ENCODE measurements at places on chromosomes 2 and 18.

DNA sequence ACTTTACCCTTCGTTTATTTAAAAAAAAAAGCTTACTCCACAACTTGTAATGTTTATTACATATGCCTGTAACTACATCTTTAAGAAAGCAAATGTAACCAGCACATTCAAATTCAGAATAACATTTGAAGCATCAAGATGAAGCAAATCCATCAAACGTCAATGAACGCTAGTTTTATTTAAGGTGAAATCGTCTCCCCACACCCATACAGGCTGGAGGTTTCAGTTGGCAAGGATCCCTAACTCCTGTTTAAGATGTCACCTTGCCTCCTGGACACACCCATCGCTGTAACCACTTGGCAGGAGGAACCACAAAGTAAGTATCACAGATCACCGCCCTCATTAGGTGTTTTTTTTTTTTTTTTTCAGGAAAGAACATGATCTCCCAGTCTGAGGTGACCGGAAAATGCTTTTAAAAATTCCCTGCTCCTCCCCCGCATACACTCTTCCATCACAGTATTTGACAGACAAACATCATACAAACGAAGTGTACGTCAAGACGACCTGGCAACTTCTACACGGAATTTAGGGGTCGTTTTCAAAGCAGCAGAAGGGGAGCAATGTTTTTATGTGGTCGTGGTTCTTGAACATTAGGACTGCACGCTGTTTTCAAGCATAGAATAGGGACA lies 19.7 kb upstream of the STPG4 start:
- H3K27me3 ChIP-seq: no peaks in the 10 kb centered on the region
- peaks cover 7% of the 10 kb centered on the region for H3K4me1 ChIP-seq
- H3K4me3 ChIP-seq: peak overlapping the region; percentile 96
- H3K27ac ChIP-seq: peak overlapping the region; percentile 97

DNA sequence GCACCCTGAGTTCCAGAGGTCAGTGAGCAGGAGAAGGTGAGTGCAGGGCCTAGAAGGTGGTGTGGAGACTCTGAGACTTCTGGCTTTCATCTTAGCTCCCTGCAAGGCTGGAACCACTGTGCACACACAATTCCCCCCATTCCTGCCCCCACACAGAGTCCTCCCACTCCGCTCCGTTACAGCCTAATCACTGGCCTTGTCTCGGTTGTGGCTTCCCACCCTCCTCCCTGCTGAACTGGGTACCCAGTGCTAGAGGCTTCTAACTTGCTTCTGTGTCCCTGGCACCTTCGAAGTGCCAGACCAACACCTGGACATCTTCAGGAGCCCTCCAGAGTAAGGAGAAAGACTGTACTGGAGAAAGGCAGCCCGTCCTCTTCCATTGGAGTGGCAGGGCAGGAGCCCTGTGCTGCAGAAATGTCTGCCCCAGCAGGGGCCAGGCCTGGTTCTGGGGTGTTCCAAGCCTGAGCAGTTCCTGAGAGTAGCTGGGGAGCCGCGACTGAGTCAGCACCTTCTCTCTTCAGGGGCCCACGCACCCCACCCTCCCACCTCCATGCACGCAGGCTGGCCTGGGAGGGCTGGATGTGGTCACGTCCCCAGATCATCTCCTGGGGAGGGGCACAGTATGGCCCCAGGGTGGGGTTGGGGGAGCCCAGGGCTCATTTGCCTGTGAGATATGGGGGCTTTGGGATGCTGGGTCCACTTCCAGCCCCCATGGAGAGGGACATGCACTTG lies 23.4 kb downstream of the CROCC2 start:
- H3K27ac ChIP-seq: no peak overlapping the region
- H3K4me3 ChIP-seq: no peak overlapping the region
- DNase-seq: no peak
- no peaks in the 10 kb centered on the region for H3K36me3 ChIP-seq

- no peaks in the 10 kb centered on the region for H3K27me3 ChIP-seq
- no peak overlapping the region for H3K4me3 ChIP-seq
- peaks cover 8% of the 10 kb centered on the region for H3K4me1 ChIP-seq
These were observed 50.5 kb downstream of the ZFP36L2 start for GRCh38 chr2:43175876-43176275.

- no peaks in the 10 kb centered on the region for H3K4me1 ChIP-seq
- H3K27me3 ChIP-seq: no peaks in the 10 kb centered on the region
- no peak overlapping the region for H3K4me3 ChIP-seq
These were observed 50.5 kb upstream of the GRB14 start for GRCh38 chr2:164671664-164672396.

DNA sequence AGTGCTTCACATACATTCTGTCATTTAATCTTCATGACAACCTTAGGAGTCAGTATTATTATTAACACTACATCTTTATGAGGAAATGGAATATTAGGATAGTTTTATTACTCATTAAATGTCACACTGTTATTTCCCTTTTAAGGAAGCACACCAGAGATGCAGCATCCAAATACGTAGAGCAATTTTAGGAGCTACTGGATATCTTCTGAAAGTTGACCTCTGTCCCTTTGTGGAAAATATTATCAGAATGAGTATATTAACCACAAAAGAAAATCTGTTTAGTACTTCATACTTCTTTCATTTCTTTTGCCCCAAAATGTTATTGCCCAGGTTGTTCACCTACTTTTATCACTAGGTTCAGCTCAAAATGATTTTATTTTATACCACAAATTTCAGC lies 72.9 kb upstream of the APCDD1 start:
- no peak overlapping the region for H3K4me3 ChIP-seq
- no peaks in the 10 kb centered on the region for H3K4me1 ChIP-seq
- no peaks in the 10 kb centered on the region for H3K27me3 ChIP-seq
- H3K36me3 ChIP-seq: no peaks in the 10 kb centered on the region

DNA sequence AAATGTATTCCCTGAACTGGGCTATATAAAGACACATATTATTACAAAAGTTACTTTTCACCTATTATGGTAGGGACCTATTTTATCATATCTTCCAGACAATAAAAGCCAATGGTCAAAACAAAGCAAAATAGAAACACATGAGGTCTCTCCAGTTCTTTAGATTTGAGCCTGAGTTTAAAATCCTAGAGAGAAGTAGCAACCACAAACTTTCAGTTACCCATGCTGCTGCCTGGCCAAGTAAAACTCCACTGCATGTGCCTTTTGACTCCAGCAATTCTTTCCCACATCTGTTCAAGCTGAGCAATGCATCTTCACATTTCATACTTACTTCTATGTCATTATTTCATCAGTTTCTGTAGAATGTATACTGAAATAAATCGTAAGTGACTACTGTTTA lies 405.3 kb downstream of the STK39 start:
- H3K27me3 ChIP-seq: no peaks in the 10 kb centered on the region
- H3K4me3 ChIP-seq: no peak overlapping the region
- H3K36me3 ChIP-seq: no peaks in the 10 kb centered on the region
- no peak for DNase-seq
- H3K27ac ChIP-seq: no peak overlapping the region

GRCh38 chr18:38961880-38962279 lies 1396.3 kb upstream of the CELF4 start:
- no peaks in the 10 kb centered on the region for H3K4me1 ChIP-seq
- H3K36me3 ChIP-seq: no peaks in the 10 kb centered on the region
- no peak overlapping the region for H3K4me3 ChIP-seq
- no peak for DNase-seq
- H3K27me3 ChIP-seq: no peaks in the 10 kb centered on the region

GRCh38 chr2:124065636-124066035 lies 40.5 kb downstream of the CNTNAP5 start:
- no peak for DNase-seq
- H3K4me1 ChIP-seq: no peaks in the 10 kb centered on the region
- no peak overlapping the region for H3K27ac ChIP-seq
- H3K36me3 ChIP-seq: no peaks in the 10 kb centered on the region
- no peak overlapping the region for H3K4me3 ChIP-seq
- H3K27me3 ChIP-seq: no peaks in the 10 kb centered on the region

DNA sequence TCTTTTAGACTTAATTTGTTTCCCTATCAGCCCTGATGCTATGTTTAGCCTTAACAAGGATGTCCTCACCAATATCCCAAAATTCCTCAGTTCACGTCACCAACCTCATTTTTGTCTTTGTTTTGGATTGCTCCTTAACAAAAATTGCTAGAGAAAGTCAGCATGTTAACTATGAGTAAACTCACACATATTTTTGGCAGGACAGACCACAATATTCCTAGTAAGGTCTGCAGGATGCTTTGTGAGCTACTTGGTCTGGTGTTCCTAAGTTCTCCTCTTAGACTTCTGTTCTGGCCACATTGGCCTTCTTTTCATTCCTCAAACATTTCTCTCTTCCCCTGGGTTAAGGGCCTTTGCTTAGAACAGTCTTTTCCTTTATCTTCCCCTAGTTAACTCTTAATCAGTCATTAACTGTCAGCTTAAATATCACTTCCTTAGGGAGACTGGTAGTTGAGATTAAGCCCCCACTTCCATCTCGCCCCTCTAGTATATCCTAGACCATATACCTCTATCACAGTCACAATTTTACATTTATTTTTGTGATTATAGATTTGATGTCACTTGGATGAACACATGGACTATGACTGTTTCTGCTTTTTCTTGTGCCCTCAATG lies 116.2 kb downstream of the ADCYAP1 start:
- no peak overlapping the region for H3K4me3 ChIP-seq
- H3K27me3 ChIP-seq: no peaks in the 10 kb centered on the region
- no peak for DNase-seq
- no peaks in the 10 kb centered on the region for H3K36me3 ChIP-seq
- H3K27ac ChIP-seq: no peak overlapping the region

GRCh38 chr18:12291690-12292089 lies 16.4 kb upstream of the TUBB6 start:
- H3K4me3 ChIP-seq: no peak overlapping the region
- DNase-seq: no peak
- no peaks in the 10 kb centered on the region for H3K4me1 ChIP-seq
- no peaks in the 10 kb centered on the region for H3K27me3 ChIP-seq

GRCh38 chr2:157238296-157238695 lies 19.2 kb upstream of the GALNT5 start:
- no peaks in the 10 kb centered on the region for H3K27me3 ChIP-seq
- no peak overlapping the region for H3K27ac ChIP-seq
- H3K36me3 ChIP-seq: no peaks in the 10 kb centered on the region
- H3K4me3 ChIP-seq: no peak overlapping the region
- H3K4me1 ChIP-seq: no peaks in the 10 kb centered on the region

GRCh38 chr2:75559680-75560021 lies 1.1 kb downstream of the EVA1A start:
- no peak overlapping the region for H3K4me3 ChIP-seq
- no peaks in the 10 kb centered on the region for H3K4me1 ChIP-seq
- no peaks in the 10 kb centered on the region for H3K27me3 ChIP-seq
- no peak for DNase-seq

DNA sequence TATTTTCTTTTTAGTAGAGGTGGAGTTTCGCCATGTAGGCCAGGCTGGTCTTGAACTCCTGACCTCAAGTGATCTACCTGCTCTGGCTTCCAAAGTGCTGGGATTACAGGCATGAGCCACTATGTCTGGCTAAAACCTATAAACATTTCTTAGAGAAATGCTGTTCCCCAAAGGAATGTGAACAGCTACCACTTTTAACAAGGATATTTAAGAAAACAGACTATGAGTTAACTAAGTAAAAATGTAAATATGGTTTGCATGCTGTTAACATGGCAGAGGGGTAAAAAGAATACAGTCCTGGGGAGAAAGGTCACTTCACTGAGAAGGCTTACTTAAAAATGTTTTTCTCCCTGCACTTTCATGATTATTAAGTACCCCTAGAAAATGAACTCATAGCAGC lies 57.1 kb downstream of the SLC16A14 start:
- no peak overlapping the region for H3K4me3 ChIP-seq
- H3K27me3 ChIP-seq: no peaks in the 10 kb centered on the region
- H3K4me1 ChIP-seq: no peaks in the 10 kb centered on the region
- DNase-seq: no peak
- H3K27ac ChIP-seq: no peak overlapping the region
- no peaks in the 10 kb centered on the region for H3K36me3 ChIP-seq

DNA sequence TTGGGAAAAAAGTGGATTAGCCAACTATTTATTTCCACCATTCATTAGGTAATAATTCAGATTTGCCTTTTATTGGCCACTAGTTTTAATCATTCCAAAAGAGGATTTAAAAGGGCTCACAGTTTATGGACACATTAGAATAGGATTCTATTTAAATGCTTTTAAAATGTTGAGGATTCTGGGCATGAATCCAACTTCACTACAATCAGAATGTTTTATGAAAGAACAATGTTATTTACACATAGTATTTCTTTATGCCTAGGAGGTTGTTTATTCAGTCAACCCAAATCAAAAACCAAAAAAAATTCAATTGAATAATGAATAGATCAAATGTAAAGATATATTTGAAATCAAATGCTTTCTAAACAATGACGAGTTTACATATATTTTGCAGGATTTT lies 232.2 kb downstream of the GULP1 start:
- H3K27me3 ChIP-seq: no peaks in the 10 kb centered on the region
- H3K4me1 ChIP-seq: no peaks in the 10 kb centered on the region
- no peaks in the 10 kb centered on the region for H3K36me3 ChIP-seq
- no peak overlapping the region for H3K27ac ChIP-seq

- H3K27me3 ChIP-seq: no peaks in the 10 kb centered on the region
- H3K27ac ChIP-seq: no peak overlapping the region
- no peaks in the 10 kb centered on the region for H3K4me1 ChIP-seq
- no peak for DNase-seq
These were observed 13.0 kb downstream of the POLR2D start for GRCh38 chr2:127844973-127845372.

DNA sequence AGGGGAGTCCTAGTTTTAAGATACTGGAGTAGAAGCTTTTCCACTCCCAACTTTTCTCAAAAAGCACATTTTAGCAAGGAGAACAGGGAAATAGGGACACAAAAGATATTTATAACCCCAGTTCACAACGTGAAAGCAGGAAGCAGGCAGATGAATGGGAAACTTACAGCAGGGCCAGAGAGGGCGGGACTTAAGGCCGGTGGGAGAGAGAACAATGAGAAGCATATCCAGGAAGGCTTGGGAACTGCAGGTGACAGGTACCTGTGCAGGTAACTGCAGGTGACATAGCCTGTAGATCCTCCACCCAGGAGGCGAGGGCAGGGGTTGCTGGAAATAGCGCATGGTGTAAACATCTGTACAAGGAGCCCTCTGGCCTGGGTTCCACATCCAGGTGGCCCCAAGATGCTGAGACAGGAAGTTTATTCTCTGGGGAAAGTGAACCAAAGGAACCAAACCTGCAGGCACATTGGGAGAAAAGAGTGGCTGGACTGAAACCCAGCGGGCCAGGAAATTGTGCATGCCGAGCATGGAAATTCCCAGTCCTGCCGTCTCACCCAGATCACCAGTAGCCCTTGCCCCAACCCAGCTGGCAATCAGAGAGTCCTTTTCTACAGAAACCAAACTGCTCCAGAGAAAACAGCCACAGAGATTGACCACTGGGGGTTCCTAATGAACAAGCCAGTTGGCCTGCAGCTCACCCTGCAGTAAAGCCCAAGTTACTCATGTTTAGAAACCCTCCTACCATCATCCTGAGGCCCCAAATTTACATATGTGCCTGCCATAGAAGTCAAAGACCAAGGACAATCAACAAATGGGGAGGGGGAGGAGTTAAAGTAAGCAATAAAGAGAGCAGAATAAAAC lies 24.3 kb upstream of the COL6A3 start:
- no peak overlapping the region for H3K27ac ChIP-seq
- H3K27me3 ChIP-seq: no peaks in the 10 kb centered on the region
- no peak overlapping the region for H3K4me3 ChIP-seq

Measured in prostate gland (tissue), 2 donors.